ENCODE measurements at places on chromosomes 2 and 18.

DNA sequence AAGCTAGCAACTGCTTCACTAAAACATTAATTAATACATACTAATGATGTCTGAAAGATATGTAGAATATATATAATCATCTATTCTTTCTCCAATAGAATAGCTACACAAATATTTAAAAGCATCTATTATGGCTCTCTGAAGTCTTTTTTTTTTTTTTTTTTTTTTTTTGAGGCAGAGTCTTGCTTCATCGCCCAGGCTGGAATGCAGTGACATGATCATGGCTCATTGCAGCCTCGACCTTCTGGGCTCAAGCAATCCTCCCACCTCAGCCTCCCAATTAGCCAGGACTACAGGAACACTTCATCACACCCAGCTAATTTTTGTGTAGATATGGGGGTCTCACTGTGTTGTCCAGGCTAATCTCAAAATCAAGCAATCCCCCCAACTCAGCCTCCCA lies 120.4 kb upstream of the KYNU start:
- DNase-seq: no peak

- peak; percentile 58 for DNase-seq
Observed at GRCh38 chr2:98664323-98664722, 55.9 kb downstream of the UNC50 start.

DNA sequence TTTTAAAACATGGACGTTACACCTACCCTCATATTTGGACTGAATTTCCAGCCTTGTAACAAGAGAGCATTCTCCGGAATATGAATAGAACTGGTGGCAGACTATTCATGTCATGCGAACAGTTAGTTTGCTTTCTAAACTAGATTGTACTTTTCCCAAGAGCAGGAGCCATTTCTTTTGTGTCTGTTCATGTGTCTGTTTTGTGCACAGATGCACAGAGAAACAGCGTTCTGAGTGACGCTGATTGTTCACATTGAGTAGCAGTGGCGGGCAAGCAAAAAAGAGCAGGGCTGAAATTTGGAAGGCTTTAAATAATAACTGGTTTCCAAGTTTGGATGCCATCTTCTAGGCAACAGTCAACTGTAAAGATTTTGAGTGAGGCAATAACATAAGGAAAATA lies 200.3 kb downstream of the NRXN1 start:
- DNase-seq: no peak

- no peak for DNase-seq
Observed at GRCh38 chr18:43777636-43778304, 500.5 kb upstream of the SYT4 start.

Data from activated naive CD4-positive, alpha-beta T cell treated with Interleukin-2 at 50 U/mL for 16 hours (primary cell).